ENCODE measurements at places on chromosomes 5 and 9.

DNA sequence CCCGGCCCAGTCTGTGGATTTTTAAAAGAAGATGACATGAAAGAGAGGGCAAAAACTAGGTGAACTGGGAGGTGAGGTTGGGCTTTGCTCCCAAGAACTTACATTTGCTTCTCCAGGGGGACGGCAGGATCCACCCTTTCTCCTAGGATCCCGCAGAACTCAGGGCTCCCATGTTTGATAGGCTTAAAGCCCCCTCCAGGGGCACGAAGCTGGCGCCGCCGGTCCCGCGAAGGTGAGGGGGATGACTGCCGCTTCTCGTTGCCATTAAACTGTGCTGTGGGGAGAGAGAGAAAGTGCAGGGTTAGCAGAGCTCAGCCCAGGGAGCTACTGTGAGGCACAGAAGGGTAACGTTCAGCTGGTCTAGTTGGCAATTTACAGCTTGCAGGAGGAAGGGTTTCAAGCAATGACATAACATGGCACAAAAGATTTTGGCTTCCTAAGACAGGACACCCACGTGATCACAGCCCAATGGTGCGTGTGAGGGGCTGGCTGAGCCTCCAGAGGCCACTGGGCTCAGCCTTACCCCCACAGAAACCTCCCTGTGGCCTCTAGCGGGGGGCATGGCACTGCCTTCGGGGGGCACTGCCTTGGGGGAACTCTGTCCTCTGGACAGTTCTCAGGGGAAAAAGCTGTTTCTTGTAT is 52.0 kb upstream of the SLC25A51 start:
- DNase-seq, result no peak

GRCh38 chr5:134141331-134142050 is 27.0 kb downstream of the TCF7 start:
- no peak for DNase-seq

DNA sequence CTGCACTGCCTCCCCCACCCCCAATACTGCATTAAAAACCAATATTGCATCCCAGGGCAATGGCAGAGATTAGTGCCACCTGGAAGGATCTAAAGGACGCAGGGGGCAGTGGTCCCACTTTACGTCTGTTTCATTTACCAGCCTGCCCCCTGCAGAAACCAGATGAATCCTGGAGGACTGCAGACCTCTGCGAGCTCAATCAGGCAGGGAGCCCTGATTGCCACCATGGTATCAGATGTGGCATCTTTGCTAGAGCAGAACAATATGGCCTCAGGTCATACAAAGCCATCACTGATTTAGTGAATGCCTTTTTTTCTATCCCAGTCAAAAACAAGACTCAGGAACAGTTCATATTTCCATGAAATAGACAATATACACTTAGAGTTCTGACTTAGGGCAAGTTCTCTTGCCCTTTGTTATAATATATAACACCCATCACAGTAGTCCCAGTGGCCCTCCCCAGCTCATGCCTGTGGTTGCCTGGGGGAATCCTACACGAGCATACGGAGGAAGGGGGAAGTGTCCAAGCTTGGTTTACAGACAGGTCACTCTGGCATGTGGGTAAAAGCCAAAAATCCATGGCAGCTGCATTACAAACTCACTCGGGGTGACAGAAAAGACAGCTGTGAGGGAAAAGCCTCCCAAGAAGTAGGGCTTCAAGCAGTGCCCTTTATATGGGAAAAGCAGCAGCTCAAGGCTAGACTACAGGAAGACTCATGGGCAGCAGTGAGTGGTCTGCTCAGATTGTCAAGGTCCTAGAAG is 85.1 kb downstream of the MED27 start:
- DNase-seq, result no peak

DNA sequence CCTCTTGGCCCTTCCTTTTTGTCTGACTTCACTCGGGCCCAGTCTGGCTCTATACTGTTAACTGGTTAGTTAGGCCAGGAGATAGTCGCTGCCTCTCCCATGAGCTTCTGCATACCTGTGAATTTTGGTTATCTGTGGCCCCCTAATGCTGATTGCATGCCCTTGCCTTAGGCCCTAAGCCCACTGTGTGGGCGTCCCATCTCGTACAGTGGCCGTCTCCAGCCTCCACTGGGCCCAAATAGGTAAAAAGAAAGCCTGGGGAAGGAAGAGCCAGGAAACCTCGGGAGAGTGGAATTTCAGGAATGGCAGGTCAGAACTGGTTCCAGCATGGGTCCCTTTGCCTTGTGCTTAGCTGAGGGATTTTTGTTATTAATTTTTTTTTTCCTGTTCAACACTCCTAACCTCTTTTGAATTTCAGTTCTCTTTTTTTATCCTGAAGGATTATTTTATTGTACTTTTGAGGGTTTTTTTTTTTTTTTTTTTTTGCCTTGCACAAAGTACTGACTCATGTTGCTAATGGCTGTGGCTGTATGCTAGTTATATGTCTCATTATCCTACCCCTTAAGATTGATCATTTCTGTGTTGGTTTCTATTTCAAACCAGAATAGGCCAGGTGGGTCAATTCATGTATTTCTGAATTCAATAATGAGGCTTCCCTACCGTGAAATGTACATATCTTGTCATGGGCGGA is 3.4 kb downstream of the PRRC2B start:
- DNase-seq, result no peak

DNA sequence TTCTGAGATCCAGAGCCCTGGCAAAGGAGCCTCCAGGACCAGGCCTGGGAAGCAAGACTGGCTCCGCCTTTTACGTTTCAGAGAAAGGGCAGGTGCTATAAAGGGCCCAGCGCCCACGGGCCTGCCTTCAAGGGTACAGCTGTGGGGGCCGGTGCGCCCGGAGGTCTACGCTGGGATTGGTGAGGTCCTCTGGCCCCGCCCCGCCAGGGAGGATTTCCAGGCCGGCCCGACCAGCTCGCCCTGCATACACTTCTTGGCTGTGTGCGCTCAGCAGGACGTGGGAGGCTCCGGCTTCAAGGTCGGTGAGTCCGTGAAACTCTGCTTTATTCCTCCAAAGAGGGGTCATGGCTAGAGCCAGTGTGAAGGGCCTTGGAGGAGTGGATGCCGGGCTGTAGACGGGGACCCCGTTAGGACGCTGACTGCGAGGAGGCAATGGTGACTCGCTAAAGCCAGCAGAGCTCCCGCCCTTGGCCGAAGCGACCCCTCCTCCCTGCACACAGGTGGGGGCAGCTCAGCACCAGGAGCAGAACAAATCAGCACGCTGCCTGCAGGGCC is at the start of gene CKMT2:
Gene CKMT2, plus strand, starts transcription at position 243 of the 555 bp plus-strand sequence. CDS start 17,811 bp downstream, outside the sequence.
- DNase-seq, result no peak

DNA sequence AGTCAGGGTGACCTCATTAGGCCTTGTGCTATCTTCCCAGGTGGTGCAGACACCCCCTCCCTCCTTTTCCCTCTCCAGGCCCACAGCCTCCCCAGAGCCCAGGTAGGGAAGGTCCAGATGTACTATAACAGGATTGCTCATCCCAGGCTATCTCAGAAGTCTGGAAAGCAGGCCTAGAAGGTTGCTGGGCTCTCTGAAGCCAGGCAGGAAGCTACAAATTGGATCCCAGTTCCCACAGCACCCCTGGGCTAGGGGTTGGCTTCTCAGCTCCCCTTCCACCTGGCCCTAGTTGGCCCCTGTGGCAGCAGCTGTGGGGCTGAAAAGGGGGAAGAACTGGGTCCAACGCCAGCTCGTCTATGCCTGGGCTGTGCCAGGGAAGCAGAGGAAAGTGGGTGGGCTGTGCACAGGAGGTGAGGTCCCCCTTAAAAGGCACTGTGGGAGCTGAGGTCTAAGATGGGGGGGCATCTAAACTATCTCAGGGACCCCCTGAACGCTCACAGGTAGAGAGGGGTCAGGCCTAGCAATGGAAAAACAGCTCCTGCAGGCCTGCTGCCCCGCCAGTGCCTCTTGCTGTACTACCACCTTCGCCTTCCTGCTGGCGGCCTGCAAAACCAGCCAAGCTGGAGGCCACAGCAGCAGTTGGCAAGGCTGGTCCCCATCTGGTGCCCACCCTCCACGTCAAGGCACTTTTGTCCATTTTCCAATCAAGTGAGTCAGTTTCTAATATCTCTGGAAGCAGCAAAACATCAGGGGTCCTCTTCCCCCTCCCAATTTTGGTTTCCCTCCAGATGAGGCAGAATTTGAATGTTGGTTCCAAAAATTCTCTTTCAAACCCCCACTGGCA is 13.3 kb upstream of the PSMD5 start:
- no peak for DNase-seq

- no peak for DNase-seq
These were observed 154.9 kb upstream of the DAPK1 start for GRCh38 chr9:87342743-87343142.

DNA sequence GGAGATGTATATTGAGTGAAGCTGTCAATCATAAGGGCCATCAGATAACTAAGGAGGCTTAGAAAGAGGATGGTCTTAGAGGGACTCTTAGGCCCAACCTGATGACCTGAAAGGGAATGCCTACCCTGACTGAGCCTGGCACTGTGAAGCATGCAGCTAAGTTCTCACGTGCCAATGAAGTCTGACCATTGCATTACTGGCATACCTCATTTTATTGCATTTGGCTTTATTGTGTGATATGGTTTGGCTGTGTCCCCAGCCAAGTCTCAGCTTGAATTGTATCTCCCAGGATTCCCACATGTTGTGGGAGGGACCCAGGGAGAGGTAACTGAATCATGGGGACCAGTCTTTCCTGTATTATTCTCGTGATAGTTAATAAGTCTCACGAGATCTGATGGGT is 421.6 kb upstream of the SGCD start:
- no peak for DNase-seq

DNA sequence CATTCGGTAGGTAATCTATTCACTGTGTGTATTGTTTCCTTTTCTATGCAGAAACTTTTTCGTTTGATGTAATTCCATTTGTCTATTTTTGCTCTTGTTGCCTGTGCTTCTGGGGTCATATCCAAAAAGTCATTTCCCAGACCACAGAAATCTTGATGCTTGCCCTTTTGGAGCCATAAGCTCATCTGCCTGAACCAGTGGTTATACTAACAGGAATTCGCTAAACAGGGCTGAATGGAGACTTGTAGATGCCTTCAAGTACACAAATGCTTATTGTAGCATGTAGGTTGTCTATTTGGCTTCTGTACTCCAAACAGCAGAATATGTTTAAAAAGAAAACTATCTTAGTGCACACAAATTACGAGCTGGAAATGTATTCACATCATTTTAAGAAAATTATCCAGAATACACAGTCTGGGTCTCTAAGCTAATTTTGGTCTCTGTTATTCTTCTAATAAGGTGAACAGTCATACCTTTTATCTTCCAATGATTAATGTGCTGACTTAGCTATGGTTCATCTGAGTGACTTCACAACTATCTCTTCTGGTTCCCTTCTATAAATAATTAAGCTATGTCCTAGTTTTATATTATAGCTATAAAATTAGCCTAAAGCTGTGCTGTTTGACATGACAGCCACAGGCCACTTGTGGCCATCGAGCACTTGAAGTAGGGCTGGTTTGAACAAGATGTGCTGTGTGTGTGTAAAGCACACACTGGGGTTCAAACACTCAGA is 87.6 kb downstream of the DAPK1 start:
- DNase-seq, result no peak

GRCh38 chr5:135031813-135032694 is 2.0 kb downstream of the PITX1 start:
- DNase-seq, result no peak

GRCh38 chr9:19022206-19022605 is 10.8 kb downstream of the SAXO1 start:
- no peak for DNase-seq

DNA sequence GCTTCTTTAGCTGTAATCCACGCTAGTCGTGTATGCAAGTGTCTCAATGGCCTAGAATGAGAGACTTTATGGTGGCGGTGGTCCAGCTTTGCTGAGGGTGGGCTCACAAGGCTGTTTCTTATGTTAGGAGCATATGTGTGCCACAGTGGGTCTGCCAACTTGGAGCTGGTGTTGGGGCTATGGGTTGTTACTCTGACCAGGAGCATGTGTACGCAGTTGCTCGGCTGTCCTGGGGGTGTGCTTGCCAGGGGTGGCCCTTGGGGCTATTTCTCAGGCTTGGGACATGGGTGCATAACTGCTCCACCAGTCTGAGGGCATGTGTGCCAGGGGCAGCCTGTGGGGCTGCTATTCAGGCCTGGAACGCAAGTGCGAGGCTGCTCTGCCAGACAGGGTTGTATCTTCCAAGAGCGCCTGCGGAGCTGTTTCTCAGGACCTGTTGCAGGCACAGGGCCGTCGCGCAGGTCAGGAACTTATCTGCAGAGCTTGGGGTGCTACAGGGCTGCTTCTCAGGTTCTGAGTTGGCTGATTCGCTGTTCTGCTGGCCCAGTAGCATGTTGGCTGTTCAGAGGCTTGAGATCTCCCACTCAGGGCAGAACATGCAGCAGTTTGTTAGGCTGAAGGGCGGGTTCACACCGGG is 187.9 kb upstream of the TLX3 start:
- no peak for DNase-seq

DNA sequence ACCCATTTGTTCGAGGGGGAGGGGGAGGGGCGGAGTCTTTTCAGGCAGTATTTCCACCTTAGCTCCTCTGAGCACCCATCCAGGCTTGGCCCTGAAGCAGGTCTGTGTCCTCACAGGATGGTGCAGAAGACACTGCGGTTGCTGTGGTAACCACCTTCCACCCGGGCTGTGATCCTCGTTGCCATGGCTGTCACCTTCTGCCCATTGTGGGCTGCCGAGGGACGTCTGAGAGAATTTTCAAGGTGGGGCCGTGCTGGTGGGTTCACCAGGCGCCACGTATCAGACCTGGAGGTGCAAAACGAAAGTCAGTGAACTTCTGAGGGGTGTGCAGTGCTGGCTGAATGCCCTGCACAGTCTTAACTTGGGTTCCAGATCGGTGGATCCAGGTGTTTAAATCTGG is 26.7 kb downstream of the POLR1E start:
- DNase-seq, result no peak

- DNase-seq, result no peak
These were observed 150.2 kb upstream of the PAPPA start for GRCh38 chr9:116003397-116003796.

DNA sequence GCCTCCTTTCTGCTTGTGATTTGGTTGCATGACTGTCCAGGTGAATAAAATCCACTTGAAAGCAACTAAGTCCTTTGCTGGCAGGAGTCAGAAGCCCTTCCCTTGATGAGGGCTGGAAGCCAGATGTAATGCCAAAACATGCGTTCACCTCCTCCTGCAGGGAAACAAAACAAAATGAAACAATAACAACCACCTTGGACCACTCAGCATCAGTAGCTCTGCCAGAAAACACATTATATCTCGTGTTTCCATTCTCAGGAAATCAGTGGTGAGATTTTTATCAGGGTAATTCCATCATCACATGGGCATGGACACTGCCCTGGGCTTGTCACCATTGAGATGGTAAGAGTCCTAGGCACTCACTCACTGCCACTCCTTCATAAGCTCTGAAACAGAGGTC is 350.3 kb upstream of the ACTBL2 start:
- no peak for DNase-seq

- no peak for DNase-seq
These were observed 43.0 kb upstream of the HTR4 start for GRCh38 chr5:148697180-148697808.

- DNase-seq, result no peak
These were observed 562.8 kb downstream of the PTPRD start for GRCh38 chr9:10050016-10050415.

Data from GM12864 (cell line).